H7 (cell line): ENCODE measurements at places on chromosomes 2 and 18.

DNA sequence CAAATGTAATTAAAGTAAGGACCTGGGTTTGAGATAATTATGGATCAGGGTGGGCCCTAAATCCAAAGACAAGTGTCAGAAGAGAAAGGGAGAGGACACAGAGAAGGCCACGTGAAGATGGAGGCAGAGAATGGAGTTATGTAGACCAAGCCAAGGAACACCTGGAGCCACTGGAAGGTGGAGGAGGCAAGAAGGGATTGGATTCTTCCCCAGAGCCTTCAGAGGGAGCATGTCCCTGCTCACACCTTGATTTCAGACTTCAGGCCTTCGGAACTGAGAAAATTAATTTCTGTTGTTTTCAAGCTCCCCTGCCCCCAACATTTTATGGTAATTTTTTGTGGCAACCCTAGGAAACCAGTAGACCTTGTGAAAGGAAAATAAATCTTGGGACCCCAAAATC is 19.6 kb downstream of the CAPN14 start:
- DNase-seq, result no peak

GRCh38 chr2:44143701-44144100 is 25.0 kb upstream of the PPM1B start:
- no peak for DNase-seq

DNA sequence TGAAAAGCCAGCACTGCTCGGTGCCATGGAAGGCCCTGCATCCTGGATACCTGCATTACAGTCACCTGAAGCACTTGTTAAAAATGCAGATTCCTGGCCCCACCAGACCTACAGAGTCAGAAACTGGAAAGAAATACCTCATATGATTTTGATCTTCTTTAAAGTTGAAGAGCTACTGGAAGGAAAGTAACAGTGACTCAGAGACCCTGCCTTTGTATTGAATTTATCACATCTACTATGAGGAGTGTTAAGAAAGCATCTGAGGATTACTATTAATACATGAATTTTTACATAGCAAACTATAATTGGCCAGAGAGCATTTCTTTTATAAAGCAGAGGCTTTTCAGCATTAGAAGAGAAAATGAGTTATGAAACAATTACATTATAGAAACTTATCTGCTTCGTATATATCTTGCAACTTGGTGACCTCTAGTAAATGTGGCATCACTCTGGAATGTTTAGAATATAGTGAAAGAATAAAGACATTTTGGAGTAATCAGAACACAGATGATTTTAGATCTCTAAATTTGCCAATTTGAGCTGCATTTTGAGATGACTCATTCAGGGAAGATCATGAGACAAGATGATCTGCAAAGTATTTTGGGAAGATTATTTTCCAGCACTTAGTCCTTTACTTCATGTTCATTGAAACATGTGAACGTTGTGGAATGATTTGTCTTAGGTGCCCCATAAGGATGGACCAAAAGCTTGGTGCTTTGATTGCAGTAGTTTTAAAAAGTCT is 12.2 kb downstream of the PTPRM start:
- DNase-seq, result no peak

DNA sequence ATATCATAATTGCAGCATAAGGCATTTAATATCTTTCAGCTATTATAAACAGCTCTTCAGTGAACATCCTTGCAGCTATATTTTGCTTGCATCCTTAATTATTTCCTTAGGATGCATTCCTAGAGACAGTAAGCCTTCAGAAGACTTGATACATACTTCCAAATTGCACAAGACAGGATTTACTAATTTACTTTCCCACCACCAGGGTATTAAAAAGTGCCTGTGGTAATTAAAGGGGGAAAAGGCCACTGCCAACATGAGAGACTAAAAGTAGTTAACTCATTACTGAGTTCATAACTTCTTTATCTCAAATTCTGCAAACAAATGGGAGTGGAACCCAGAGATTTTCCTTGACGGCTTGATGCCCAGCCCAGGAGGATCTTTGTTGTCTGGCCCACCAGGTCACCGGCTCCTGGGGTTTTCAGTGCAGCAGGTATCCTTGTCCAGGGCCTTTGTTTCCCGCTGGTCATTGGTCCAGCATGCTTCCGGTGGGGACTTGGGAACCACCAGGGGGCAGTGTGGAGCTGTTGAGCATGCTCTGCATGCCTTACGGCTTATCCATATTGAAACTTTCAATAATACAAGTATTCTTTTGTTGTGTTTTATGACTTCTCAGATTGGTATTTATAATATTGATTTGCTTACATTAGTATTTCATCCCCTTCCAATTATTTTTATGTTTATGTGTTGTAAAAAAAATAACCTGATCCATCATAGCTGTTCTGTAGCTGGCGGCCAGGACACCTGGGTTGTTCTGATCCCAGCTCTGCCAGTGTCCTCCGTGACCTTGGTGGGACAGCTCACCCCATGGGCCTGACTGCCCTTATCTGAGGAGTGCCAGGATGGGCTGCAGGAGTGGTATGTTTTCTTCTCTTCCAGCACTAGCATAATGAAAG is 61.4 kb downstream of the TGOLN2 start:
- DNase-seq, result peak; percentile 85

GRCh38 chr2:157747695-157748370 is 119.2 kb upstream of the ACVR1C start:
- DNase-seq, result no peak

DNA sequence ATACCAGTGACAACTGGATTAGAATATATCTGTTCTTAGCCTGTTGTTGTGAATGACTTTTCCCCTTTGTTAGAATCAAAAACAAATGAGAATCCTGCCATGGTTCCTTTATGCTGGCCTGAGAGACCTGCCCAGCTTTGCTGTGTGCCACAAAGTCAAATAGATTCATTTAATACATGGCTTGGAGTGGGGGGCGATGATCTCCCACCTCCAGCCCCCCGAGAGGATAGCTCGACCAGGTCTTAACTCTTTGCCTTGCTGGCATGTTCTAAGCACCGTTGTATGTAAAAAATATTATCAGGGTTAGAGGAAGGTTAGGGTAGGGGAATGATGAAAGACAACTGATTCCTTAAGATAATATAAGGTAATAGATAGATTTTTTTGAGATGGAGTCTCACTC is 22.2 kb upstream of the DGKD start:
- DNase-seq, result no peak

DNA sequence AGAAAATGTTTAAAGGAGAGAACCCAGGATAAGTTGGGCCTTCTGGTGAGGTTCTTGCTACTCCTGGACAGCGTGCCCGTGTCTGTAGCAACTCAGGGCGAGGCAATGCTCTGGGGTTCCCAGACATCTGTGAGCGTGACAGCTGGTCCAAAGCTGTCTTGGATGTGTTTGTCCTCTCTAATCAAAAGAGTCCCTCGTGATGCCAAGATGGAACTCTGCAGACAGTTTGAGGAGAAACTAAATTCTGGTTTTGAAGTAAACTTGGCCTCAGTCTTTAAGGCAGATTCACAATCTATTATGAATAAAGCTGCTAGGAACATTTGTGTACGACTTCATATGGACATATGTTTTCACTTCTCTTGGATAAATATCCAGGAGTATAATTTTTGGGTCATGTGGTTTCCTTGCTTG is 47.3 kb downstream of the TMEM17 start:
- no peak for DNase-seq

DNA sequence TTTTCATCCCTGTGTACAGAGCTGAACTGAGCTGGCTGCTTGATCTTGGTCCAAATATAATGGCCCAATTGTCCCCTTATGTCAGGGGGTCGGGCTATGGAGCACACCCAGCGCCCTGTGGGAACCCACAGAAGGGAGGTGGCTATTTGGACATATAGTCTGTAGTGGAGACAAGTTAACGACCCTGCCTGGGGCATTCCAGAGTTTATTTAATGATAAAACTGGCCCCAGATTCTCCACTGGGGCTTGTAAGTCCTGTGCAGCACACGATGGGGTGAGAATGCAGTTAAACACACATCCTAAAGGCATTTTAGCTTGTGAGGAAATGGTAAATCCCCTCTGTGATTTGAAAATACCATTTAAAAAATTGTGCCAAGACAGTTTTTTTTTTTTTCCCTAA is 72.9 kb downstream of the QPCT start:
- DNase-seq, result no peak
